ENCODE measurements at places on chromosomes 11 and 22. TPM values are rescaled to one million over a fixed set of nuclear protein-coding genes. Genes with fewer than 3 reads are reported as not detected.
A peak's percentile ranks its signal among the peaks of the same experiment; 100 is the strongest.

The TMEM121B gene
- total RNA-seq, result 1.0 TPM

- no peak for DNase-seq
These were observed 23.1 kb upstream of the MICAL2 start for GRCh38 chr11:12087075-12088004.

DNA sequence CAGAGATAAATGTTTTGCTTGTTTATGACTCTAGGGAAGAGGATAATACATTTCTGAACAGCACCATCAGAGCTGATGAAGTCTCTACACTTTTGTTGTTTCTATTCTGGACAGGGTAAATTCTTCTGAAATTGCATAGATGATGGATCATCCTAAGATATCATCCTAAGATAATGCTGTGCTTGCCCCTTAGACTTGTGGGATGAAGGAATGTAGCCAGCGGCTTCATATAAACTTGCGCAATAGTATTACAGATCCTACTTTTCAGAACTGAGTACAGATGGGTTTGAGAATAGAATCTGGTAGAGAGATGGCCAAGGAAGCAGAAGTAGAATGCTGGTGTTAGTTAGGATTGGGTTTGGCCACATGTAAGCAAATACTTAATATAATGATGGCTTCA, 61.0 kb downstream of the NCAM1 start:
- DNase-seq, result no peak

The ATP6V1E1 gene
- total RNA-seq, result 174 TPM

The CD248 gene
- total RNA-seq, result 9.7 TPM

The CD6 gene
- 0.86 TPM for total RNA-seq

The ASRGL1 gene
- total RNA-seq, result 9.2 TPM

GRCh38 chr11:129163714-129164164, 28.4 kb downstream of the ARHGAP32 start:
- no peak for DNase-seq

DNA sequence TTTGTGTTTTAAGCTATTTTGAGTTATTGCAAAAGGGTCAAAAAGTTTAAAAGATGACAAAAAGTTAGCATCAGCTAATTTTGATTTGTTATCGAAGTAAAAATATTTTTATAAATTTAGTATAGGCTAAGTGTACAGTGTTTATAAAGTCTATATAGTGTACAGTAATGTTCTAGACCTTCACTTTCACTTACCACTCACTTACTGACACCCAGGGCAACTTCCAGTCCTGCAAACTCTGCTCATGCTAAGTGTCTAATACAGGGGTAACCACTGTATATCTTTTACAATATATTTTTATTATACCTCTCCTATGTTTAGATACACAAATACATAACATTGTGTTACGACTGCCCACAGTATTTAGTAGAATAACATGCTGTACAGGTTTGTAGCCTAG, 59.7 kb downstream of the PDGFD start:
- DNase-seq, result no peak

- peak; percentile 78 for DNase-seq
These were observed 1.8 kb upstream of the IL18BP start for GRCh38 chr11:71996946-71997345.

The CNGA4 gene
- not detected for total RNA-seq

DNA sequence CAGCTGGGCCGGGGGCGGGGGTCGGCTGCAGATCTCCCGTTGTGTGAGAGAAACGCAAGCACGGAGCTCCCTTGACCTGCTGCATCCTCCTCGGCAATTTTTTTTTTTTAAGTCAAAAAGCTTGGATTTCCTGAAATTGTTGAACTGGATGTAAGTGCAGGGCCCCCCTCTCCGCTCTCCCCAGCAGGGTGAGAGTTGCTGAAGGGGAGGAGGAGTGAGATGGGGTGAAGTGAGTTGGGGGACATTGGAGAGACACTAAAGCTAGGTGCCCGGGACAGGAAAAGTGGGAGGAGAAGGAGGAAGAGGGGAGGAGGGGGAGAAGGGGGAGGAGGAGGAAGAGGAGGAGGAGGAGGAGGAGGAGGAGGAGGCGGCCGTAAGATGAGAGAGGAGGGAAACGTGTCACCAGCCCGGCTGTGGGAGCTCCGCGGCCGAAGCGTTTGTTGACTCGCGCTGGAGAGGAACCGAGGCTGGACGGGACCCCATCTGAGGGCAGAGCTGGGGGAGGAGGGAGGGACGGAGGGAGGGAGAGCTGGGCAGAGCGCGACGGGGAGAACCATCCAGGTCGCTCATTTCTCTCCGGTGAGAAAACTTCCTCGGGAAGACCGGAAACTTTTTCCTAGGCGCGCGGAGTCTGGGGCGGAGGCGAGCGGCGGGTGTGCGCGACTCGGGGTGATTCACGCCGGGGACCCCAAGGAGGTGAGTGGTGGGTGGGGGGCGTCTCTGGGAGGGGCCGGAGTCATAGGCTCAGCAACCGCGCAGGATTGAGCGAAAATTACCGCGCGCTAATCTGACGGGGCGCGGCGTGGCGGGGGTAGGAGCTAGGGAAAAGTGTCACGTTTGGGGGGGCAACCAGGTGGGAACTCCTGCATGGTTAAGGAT, 80.2 kb downstream of the PRR5L start:
- DNase-seq, result peak; percentile 79

DNA sequence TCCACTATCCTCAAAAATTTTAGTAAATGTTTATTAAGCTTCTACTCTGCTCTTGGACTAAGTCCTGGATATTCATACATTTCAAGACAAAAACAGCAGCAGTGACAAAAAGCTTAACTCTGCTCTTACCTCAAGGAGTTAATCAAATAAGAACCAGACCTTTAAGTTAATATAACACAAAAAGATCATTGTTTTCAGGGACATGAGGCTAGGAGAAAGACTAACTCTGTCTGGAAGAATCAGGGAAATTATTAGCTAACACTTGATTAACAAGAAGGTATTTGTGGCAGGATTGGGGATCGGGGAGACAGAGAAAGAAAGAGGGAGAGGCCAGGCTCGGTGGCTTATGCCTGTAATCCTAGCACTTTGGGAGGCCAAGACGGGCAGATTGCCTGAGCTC, 74.4 kb downstream of the PPP2R1B start:
- DNase-seq, result no peak

DNA sequence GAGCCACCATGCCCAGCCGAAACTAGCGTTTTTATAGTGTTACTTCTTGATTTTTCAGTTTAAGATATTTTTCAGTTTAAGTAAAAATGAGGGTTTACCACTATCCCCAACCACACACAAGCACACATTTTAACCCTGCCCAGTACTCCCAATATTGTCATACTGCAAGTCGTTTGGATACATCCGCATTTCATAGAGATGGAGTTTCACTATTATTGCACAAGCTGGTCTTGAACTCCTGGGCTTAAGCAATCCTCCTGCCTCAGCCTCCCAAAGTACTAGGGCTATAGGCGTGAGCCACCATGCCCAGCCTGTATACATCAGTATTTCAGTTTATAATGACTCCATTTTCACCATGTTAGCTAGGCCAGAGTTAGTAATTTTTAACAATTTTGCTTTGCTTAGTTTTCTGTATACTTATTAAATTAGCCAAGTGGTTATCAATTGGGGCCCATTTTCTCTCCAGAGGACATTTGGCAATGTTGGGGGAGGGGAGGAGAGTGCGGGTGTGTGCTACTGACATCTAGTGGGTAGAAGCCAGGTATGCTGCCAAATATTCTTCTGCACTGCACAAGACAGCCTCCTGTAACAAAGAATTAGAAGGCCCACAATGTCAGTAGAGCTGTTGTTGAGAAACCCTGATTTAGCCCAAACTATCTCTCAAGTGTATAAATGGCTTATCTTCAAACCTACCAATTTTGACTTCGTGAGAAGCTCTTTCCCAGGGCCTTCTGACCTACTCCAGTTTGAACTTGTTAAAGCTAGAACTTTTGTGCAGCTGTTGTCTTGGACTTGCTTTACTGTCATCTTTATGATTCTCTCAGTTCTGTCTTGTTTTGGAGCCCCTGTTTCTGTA, 7.3 kb downstream of the USP47 start:
- DNase-seq, result no peak

DNA sequence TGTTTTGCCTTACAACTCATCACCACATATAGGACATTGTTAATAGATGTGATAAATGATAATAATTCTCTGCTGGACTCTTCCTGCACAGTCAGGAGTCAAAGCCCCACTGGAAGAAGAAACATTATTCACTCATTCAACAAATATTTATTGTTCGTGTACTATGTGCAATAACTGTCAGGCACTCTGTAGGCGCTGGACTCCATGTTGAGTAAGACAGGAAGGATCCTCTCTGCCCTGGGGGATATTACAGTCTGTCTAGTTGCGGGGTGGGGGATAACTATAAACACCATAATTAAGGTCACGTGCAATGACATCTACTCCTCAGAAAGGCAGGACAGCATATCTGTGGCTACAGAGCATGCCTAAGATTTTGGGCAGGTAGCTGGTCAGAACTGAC, 281.1 kb downstream of the FAT3 start:
- no peak for DNase-seq

DNA sequence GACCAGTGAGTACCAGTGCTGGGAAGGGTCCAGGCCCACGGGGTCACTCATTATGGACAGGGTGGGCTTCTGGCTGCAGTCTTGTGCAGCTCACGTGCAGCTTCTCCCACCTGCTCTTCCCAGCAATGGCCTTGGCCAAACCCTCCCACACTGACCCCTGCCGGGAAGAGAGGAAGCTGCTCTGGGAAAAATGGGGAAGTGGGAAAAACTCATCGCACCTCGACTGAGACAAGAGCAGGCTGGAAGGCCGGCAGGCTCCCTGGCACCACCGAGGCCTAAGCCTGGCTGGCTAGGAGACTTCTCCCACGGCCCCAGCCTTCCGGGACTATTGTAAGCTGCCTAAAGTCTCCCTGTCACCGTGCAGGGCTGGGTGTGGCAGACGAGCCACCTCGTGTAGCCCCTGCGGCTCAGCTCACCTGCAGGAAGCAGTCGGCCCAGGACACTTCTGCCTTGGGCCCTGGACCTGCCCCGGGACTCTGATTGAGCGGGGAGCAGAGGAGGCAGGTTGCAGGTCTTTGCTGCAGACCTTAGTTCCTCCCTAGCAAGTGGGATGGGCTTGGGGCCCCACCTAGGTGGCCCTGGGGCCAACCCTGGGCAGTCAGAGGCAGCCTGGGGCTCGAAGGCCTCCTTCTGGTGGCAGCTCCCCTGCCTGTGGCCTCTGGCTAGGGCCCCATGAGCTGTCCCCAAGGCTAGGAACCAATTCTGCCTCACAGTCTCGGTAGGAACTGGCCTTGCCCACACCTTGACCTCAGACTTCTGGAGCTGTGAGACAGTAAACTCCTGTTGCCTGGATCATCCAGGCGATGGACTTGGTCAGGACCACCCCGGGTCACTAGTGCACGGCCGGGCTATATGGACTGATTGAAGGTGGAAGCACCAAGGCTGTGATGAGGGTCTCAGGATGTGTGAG, 23.1 kb downstream of the MRGPRG start:
- DNase-seq, result no peak

GRCh38 chr11:29260939-29261705, 755.7 kb downstream of the KCNA4 start:
- no peak for DNase-seq

GRCh38 chr22:23393721-23394320, 186.3 kb downstream of the IGLL1 start:
- peak; percentile 66 for DNase-seq

The ZBTB3 gene
- total RNA-seq, result 10.9 TPM

GRCh38 chr11:124481365-124482323, 36.1 kb upstream of the OR8B8 start:
- DNase-seq, result no peak

The CCDC116 gene
- 0.43 TPM for total RNA-seq

- no peak for DNase-seq
These were observed 45.7 kb downstream of the TRIOBP start for GRCh38 chr22:37742376-37743171.

DNA sequence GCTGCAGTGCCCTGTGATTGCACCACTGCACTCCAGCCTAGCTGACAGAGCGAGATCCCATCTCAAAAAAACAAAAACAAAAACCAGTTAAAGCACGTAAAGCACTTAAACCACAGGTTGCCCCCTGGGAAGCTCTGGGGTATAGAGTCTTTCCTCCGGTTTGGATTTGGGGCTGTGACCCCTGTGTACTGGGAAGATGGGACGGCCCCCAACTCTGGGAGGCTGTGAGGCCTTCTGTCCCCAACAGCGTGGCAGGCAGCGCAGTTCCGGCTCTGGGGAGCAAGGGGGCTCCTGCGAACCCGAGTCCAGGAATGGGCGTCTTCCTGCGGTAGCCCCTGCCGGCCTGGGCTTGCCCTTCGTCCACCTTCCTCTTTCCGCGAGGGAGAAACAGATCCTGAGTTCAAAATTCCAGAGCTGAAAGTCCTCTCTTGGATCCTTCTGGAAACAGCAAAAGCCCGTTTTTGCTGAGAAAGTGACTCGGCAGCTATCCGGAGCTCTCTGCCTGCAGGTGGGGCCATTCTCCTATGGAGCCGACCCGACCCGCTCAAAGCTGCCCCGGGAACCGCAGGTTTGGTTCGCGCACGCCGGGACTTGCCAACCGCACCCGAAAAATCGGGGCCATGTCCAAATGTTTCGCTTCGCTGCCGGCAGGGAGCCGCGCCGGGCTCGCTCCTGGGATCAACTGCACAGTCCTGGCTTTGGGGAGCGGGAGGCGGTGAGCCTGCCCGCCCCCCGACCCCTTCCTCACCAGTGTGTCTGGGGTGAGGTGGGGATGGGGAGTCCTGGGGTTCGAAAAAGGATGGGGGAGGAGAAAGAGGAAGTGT, 36.3 kb upstream of the POLA2 start:
- DNase-seq, result peak; percentile 81

The APOL4 gene
- 6.1 TPM for total RNA-seq

The KCNQ1OT1 gene
- total RNA-seq, result 0.57 TPM

The TMPRSS5 gene
- 0.81 TPM for total RNA-seq
